Pancreas (tissue), 10 donors: ENCODE measurements at places on chromosomes 16 and 17. TPM values are rescaled to one million over a fixed set of nuclear protein-coding genes. Genes with fewer than 3 reads are reported as not detected.

DNA sequence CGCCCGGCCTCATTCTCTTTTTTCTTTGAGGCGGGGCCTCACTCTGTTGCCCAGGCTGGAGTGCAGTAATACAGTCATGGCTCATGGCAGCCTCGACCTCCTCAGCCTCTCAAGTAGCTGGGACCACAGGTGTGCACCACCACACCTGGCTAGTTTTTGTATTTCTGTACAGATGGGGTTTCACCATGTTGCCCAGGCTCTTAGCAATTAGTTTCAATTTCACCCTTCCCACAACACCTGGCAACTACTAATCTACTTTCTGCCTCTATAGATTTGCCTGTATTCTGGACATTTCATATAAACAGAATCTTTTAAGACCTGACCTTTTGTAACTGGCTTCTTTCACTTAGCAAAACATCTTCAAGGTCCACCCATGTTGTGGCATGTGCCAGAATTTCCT, 8.0 kb upstream of the NT5M start:
- H3K36me3 ChIP-seq = no peaks in the 10 kb centered on the region
- H3K27ac ChIP-seq = no peak overlapping the region
- no peaks in the 10 kb centered on the region for H3K4me1 ChIP-seq
- DNase-seq = no peak
- H3K27me3 ChIP-seq = no peaks in the 10 kb centered on the region
- no peak overlapping the region for H3K4me3 ChIP-seq

DNA sequence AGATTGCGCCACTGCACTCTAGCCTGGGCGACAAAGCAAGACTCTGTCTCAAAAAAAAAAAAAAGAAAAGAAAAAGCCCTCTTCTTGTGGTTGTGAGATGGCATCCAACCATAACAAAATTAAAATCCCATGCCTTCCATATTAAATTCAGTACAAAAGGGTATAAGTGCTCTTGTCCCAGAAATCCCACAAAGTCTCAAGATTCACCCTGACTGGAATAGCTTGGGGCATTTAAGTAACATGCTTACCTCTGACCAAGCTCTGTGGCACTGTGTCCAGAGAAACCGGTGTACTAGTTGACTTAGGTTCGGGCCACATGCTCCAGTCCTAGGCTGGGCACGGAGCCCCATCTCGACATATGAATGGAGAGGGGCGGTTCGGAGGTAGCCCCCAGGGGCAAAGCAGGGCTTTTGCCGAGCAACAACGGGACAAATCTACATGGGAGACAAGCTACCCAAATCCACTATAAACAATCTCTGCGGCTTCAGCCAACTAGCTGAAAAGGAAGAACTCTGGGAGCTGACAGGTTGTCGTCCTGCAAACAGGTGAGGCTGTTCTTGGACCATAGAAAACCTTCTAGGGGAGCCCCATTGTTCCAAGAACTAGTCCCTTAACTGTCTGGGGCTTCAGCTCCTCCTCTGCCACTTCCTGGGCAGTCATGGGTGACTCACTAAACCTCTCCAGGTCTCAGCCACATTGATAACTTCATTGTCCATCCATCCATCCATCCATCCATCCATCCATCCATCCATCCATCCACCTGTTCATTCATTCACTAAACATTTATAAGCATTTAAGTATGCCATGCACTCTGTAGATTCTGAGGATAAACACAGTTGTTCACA, 10.3 kb upstream of the IL4R start:
- no peak overlapping the region for H3K4me3 ChIP-seq
- DNase-seq = no peak
- no peaks in the 10 kb centered on the region for H3K4me1 ChIP-seq
- H3K27me3 ChIP-seq = no peaks in the 10 kb centered on the region
- no peaks in the 10 kb centered on the region for H3K36me3 ChIP-seq

DNA sequence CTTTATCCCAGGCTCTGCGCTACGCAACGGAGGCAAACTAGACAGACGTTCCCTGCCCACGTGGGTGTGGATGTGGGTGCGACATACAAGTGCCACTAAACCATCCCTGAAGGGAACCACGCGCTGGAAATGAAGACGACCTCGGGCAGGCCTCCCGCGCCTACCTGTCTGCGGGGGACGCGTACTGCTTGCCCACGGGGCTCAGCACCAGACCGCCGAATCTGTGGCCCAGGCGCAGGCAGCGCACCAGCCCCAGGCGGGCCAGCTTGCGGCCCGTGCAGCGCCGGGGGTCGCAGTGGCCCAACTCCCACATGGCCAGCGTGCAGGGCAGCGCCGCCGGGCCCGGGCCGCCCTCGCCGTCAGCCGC, 480 bp downstream of the TSR3 start:
- no peaks in the 10 kb centered on the region for H3K27me3 ChIP-seq
- peaks cover 13% of the 10 kb centered on the region for H3K36me3 ChIP-seq
- peaks cover 13% of the 10 kb centered on the region for H3K4me1 ChIP-seq
- H3K27ac ChIP-seq = no peak overlapping the region
- DNase-seq = peak; percentile 71

PRDM7 gene
- not detected for polyA plus RNA-seq

VTN gene
- 21.6 TPM for polyA plus RNA-seq

DNA sequence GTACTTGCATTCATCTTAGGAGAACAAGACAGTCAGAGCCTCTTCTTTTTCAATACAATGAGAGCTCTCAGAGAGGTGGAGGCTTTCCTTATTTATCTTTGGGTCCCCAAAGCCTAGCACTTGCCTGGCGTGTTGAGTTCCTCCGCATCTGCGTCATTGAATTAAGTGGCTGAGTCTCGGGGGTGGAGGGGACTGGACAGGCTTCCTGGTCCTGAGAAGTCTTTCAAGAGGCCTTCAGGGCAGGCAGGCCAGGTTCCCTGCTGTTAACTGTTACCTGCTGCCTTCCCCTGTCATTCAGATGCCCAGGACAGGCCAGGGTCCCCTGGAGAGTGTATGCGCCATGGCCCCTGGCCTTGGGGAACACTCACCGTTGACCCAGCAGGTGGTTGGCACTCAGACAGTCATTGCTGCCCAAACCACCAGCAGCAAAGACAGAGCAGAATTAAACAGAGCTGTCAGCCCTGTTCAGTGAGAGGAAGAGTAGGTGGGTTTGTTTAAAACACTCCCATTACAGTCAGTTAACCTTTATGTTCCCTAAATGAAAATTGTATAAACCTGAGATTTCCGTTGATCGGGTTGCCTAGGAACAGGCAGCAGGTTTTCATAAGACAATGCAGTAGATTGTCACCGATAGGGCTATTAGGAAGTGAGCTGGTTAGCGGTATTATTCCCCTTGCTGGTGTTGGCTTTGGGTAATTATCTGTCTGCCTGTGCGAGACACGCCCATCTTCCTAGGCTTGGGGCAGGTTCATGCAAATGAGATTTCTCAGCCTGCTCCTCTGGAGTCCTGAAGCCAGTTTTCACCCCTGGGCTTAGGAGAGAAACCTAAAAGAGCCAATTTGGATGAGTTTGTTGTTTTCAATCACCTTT, 132.7 kb downstream of the CCDC182 start:
- no peak for DNase-seq
- peaks cover 4% of the 10 kb centered on the region for H3K4me1 ChIP-seq
- H3K36me3 ChIP-seq = no peaks in the 10 kb centered on the region
- no peak overlapping the region for H3K4me3 ChIP-seq
- no peaks in the 10 kb centered on the region for H3K27me3 ChIP-seq

DNA sequence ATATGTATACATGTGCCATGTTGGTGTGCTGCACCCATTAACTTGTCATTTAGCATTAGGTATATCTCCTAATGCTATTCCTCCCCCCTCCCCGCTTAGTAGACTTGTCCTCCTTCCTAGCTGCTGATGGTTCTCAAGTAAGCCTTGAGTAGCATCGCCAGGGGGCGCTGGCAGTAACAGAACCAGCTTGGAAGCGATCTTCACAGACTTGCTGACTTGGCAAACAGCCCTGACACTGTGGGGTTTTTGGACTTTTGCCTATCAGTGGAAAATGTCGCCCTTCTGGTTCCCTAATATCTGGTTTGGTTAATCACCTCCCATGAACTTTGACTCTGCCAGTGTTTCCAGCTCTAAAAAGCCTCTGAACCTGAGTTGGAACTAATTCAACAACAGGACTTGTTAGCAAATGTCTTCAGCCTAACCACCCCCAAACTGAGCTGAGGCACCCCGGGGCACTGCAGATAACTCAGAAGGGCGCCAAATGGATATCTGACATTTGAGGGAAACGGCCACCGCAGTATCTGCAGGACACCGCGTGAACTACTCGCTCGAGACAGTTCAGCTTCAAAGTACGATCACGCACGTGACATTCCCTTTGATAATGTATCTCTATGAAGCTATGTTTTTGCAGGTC, 15.4 kb upstream of the SPATA32 start:
- H3K36me3 ChIP-seq = peaks cover 14% of the 10 kb centered on the region
- peaks cover 19% of the 10 kb centered on the region for H3K4me1 ChIP-seq
- peak; percentile 95 for DNase-seq
- peak overlapping the region; percentile 8 for H3K4me3 ChIP-seq
- peak overlapping the region; percentile 41 for H3K27ac ChIP-seq

DNA sequence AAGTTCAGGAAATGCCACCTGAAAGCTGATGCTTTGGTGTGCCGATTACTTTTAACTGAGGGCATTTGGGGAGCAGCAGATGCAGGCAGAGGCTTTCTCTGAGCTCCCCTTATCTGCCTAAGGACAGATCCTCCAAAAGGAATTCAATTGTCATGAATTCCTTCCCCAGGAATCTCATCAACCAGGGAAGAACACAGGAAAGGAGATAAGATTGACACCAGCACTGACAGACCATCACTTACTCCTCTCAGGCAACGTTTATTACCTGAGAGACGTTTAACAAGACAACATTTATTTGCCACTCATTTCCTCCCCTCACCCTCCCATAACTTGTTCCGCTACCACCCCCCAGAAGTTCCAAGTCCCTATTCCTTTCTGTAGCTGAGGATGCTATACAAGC, 17.6 kb upstream of the CDRT4 start:
- no peaks in the 10 kb centered on the region for H3K4me1 ChIP-seq
- no peaks in the 10 kb centered on the region for H3K36me3 ChIP-seq
- H3K4me3 ChIP-seq = no peak overlapping the region

DNA sequence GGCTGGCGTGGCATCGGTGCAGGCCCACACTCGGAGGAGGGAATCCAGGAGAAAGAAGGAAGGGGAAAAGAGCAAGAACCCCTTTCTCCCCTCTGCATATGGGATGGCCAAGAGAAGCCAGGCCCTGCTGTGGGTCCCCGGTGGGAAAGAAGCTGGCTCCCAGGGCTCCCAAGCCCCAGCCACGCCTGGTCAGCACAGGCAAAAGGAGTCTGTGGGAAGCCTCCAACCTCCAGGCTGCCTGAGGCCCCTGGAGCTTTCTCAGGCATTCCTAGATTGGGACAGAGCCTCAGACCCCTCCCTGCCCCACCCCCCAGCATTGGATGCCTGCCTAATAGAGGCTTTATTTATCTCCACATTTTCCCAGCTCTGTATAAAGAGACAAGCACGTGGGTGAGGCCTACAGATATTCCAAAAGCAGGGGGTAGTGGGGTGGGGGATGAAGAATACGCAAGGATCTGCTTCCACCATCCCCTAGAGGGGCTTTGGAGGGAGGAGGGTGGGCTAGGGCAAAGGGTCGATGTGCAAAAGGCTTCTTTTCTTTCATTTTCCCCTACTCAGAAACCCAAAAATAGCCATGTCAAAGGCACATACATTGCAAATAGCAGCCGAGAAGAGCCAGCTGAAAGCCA, 56.4 kb downstream of the MPRIP start:
- H3K4me1 ChIP-seq = peaks cover 12% of the 10 kb centered on the region
- no peaks in the 10 kb centered on the region for H3K27me3 ChIP-seq
- peak; percentile 14 for DNase-seq
- no peak overlapping the region for H3K4me3 ChIP-seq

DNA sequence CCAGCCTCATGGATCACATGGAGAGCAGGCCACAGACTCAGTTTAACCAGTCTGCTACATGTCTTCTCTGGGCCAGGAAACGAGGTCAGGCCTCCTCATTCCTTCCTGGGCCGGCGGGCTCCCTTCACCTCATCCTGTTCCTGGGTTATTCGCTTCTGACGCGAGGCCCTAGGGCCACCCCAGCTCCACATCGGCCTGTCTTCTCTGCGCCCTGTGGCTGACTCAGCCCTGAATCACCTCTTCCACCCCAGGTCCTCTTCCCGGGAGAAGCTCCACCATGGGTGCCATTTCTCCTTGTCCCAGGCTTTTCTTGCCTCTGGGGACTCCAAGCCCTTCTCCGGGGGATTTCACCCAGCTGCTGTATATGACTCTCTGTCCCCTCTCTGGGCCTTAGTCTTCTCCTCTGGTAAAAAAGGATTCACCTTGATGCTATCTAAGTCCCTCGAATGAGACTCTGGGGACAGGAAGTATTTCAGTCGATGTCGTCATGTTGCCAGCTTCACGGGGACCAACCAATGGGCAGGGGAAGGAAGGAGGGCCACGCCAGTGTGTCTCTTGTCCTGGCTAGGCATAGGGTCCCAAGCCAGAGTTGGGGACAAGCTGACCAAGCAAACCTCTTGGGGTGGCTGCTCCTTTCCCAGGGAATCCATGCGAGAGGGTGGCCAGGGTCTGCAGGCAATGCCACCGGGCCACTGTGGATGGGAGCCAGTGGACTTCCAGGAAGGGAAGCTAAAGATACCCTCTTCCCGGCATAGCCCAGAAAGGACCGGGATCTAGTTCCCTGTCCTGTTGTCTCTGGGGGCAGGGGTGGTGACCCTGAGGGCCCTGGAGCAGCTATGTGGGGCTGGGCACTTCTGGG, 58.7 kb downstream of the SOCS3 start:
- H3K36me3 ChIP-seq = no peaks in the 10 kb centered on the region
- no peak overlapping the region for H3K4me3 ChIP-seq
- no peaks in the 10 kb centered on the region for H3K4me1 ChIP-seq
- H3K27me3 ChIP-seq = no peaks in the 10 kb centered on the region
- no peak overlapping the region for H3K27ac ChIP-seq
- no peak for DNase-seq

DNA sequence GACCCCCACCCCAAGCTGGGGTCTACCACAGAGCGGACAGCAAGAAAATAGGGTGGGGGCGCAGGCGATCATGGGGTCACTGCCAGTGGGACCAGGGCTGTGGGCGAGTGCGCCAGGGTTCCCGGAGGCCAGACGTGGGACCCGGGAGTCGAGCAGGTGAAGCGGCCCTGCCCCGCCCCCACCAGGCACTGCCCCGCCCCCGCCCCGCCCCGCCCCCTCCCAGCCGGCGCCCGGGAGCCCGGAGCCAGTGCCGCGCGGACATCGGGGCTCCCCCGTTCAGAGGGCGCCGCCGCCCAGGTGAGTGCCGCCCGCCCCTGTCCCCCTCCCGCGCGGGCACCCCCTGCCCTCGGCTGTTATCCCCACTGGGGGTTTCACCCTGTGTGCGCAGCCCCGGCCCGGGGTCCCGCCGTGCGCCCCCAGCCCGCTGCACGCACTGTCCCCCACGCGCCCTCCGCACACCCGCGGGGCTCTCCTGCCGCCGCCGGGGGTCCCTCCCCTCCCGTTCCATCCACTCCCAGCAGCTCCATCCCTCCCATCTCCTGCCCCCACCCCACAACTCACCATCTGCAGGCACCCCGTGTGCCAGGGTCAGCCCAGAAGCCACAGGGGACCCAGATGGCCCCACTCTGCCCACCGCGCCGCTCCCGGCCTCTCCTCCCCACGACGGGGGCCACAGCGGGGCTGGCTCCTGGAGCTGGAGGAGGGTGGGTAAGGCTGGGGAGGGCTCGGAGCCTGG, at the start of gene SSTR5:
TSS of gene SSTR5 (plus strand) at position 222 of the 736 bp plus-strand sequence. CDS start 6,122 bp downstream, outside the sequence.
- DNase-seq = no peak
- no peak within 1 kb of the TSS for H3K27ac ChIP-seq
- no peaks in the 10 kb centered on the region for H3K36me3 ChIP-seq

- no peak overlapping the region for H3K27ac ChIP-seq
- DNase-seq = no peak
- H3K4me3 ChIP-seq = no peak overlapping the region
- no peaks in the 10 kb centered on the region for H3K4me1 ChIP-seq
These were observed 174.9 kb downstream of the VPS53 start for GRCh38 chr17:539766-540165.

GRCh38 chr16:89378947-89379771, 111.2 kb downstream of the ANKRD11 start:
- no peaks in the 10 kb centered on the region for H3K27me3 ChIP-seq
- H3K36me3 ChIP-seq = no peaks in the 10 kb centered on the region
- H3K4me3 ChIP-seq = no peak overlapping the region
- peaks cover 4% of the 10 kb centered on the region for H3K4me1 ChIP-seq
- DNase-seq = no peak
- H3K27ac ChIP-seq = no peak overlapping the region
